NCI-H1092 treated with DMSO at 0.1 percent for 48 hours (cell line): ENCODE measurements at places on chromosomes 7 and 10.

GRCh38 chr7:73717991-73718405 lies 1.5 kb downstream of the STX1A start:
- no peak for DNase-seq

GRCh38 chr10:24723386-24723787 lies 300 bp downstream of the ARHGAP21 start:
- DNase-seq, result no peak

DNA sequence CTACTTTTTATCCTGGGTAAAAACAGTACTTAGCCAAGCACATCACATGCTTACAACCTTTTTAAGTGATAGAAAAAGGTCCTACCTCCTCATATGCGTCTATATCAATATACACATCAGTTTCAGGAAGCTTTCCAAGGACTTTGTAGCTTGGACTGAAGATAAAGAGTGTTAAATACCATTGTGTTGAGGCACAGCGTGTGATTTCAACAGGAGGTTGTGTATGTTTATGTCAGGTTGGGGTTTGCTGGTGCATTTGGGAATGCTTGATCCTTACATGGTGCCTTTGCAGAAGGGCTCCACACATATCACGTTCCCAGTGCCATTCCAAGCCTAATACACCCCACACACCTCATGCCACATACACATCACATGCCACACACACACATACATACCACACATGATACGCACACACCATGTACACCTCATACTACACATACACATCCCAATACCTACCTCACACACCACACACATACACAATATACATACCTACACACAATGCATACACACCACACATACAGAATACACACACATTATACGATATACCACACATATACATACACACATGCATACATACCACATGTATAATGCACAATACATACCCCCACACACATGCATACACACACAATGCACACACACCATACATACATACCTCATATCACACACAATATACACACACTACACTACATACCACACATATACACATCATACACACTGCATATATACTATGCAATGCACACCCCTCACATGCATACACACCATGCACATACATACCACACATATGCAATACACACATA lies 33.1 kb downstream of the PSMC2 start:
- no peak for DNase-seq

DNA sequence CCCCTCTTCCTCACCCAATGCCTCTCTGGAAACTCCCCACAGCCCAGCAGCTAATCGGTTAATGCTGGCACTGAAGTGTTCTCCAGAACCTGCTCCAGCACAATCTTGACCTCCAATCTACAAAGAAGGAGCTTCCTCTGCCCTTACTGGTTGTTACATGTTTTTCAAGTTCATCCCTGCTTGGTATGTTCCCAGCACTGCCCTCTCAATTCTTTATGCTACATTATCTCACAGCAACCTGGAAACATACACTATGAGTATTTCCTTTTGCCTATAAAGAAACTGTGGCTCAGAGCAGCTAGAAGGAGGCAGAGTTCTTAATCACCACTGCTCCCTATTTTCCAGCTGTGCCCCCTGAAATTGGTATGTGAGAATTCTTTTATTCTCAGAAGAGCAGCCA lies 84.1 kb upstream of the KMT2E start:
- DNase-seq, result no peak

DNA sequence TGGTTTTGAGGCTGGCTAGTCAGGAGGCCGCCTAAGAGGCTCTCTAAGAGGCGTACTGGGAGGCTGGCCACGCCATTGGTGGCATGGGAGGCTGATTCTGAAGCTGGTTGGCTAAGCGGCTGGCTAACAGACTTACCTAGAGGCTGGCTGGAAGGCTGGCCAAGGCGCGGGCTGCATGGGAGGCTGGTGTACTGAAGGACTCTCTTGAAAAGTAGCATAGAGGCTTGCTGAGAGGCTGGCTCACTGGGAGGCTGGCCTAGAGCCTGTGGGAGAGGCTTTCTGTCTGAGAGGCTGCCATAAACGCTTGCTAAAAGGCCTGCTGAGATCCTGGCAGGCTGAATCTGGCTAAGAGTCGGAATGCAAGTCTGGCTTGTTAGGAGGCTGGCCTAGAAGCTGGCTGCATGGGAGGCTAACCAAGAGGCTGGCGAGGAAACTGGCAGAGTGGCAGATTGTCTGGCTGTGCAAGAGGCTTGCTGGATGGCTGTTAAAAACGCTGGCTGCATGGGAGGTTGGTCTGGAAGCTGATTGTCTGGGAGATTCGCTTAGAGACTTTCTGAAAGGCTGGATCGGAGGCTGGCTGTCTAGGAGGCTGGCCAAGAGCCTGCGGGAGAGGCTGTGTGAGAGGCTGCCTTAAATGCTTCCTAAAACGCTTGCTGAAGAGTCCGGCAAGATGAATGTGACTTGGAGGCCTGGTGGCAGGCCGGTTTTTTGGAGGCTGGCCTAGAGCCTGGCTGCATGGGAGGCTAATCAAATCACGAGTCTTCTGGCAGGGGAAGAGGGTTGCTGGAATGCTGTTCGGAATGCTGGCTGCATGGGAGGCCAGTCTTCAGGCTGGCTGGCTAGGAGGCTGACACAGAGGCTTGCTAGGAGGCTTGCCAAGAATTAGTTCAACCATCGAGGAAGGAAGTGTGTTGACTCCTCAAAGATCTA lies 134.2 kb downstream of the OR13A1 start:
- DNase-seq, result no peak

DNA sequence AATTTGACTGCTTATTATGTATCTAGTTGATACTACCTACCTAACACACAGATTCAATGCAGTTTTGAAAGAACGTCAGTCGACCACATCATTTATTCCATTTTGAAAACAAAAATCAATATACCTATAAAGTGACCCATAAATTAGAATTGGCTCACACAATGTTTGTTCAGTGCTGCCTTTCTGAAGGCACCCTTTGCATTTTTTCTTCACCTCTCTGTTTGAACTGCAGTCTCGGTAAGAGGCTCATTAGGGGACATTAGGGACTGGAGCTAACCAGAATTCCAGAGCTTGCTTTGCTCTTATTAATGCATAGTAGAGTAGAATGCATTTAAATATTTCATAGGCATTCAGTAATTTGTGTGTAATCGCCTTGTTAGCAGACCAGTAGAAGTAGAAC lies 234.1 kb downstream of the FOXP2 start:
- peak; percentile 77 for DNase-seq

- DNase-seq, result no peak
These were observed 162.4 kb downstream of the SEMA3E start for GRCh38 chr7:83486536-83486935.

- DNase-seq, result peak; percentile 52
These were observed 601.3 kb downstream of the GALNT17 start for GRCh38 chr7:71733107-71733870.

DNA sequence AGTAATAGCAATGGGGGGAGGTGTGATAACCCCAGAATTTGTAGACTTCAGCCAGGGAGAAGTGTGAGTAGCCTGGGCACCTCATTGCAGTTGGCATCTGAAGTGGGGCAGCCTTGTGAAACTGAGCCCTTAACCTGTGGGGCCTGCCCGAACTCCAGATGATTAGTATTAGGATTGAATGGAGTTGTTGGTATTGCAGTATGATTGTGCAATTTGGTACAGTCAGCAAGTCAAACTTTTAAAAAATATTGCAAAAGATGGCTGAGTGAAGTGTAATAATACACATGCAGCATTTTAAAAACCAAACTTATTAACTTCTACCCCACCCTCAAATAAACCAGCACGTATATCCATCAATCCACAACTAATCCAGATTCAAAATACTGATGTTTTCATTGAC lies 9.3 kb downstream of the RBM33 start:
- no peak for DNase-seq

DNA sequence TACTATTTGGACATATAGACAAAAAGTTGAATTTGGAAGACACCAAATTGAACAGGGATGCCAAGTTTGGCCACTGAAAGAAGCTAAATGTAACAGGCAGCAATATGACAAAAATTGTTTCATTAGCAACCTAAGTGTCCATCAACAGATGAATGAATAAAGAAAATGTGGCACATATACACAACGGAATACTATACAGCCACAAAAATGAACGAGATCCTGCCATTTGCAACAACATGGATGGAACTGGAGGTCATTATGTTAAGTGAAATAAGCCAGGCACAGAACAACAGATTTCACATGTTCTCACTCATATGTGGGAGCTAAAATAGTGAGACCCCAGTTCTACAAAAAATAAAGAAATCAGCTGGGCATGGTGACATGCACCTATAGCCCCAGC lies 43.8 kb downstream of the NEBL start:
- no peak for DNase-seq

GRCh38 chr7:116249969-116250553 lies 39.7 kb downstream of the TES start:
- no peak for DNase-seq

- no peak for DNase-seq
These were observed 33.7 kb downstream of the MASTL start for GRCh38 chr10:27188897-27189296.

DNA sequence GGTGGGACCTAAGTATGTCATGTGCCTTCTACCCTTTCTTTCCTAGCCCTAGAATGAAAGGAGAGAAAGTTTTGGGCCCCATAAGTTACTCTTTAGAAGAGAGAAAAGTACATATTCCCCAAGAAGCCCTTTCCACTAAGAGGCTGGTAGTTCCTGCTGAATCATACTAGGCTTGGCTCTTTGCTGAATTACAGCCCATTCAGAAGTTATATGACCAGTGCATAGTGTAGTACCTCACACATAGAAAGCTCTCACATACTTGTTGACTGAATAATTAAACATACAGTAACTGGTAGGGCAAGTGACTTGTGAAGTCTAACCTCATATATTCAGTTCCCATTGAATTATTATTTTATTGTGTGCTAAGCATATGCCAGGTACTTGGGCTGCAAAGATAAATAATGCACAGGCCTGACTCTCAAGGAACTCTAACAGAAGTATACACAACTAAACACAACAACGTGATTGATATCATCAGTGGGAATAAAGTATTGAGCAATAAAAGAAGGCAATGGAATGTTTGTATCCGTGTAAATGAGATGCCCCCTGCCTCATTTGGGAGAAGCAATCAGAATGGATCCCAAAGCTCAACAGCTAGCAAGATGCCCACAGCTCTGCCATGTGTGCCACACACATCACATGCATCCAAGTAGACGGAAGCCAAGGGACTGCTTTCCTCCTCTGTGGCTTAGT lies 38.9 kb upstream of the UBN2 start:
- DNase-seq, result no peak

DNA sequence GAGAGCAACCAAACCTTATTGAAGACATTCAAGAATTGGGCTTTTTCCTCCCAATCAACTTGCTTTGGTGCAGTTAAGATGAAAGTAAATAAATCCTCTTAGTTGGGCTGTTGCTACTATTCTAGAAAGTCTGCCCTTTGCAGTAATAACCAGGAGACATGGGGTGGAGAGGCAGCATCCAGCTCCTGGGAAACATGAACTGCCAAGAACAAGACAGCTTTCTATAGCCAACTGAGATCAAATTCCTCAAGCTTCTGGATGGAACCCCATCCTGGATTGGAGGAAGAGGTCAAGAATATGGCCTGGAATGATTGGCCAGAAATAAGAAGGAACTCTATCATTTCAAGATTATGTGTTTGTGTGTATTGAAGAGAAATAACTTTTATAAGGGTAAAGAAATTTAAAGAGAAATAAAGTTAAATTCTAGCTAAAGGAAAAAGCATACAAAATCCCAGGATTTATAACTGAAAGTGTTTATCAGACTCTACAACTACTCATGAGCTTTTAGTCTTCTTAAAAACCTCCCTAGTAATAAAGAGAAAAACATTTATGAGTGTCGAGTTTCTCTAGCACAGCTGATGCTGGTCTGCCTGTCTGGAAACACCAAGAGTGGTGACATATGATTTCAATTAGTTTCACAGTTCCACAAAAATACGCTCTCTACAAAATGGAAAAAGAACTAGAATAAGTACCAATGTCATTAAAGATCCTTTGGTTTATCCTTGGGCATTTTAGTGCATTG lies 70.1 kb upstream of the COL1A2 start:
- DNase-seq, result no peak

- no peak for DNase-seq
These were observed 31.3 kb upstream of the IL15RA start for GRCh38 chr10:6008497-6009142.

- DNase-seq, result no peak
These were observed 184.7 kb downstream of the FRMD4A start for GRCh38 chr10:14146025-14146424.

- no peak for DNase-seq
These were observed 189.4 kb downstream of the FRMD4A start for GRCh38 chr10:14141283-14141682.

GRCh38 chr7:16989811-16990413 lies 108.1 kb upstream of the AGR3 start:
- peak; percentile 83 for DNase-seq

DNA sequence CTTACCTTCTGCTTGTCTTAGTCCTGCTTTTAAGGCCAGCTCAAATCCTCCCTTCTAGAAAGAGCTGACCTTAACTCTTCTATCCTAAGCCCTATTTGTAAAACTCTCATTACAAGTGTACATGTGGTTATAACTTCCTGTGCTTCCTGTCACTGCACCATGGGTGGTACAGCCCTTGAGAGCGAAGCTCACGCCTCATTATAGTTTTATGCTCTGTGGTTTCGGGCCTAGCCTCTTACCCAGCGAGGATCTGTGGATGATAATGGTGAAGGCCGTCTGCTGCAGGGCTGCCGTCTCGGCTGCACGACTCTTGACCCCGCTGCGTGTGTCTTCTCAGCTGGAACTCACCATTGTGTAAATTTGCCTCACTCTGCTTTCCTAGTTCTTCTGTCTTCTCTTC lies 74.6 kb downstream of the CUL1 start:
- no peak for DNase-seq

GRCh38 chr7:132100981-132101380 lies 475.3 kb downstream of the PLXNA4 start:
- DNase-seq, result no peak

DNA sequence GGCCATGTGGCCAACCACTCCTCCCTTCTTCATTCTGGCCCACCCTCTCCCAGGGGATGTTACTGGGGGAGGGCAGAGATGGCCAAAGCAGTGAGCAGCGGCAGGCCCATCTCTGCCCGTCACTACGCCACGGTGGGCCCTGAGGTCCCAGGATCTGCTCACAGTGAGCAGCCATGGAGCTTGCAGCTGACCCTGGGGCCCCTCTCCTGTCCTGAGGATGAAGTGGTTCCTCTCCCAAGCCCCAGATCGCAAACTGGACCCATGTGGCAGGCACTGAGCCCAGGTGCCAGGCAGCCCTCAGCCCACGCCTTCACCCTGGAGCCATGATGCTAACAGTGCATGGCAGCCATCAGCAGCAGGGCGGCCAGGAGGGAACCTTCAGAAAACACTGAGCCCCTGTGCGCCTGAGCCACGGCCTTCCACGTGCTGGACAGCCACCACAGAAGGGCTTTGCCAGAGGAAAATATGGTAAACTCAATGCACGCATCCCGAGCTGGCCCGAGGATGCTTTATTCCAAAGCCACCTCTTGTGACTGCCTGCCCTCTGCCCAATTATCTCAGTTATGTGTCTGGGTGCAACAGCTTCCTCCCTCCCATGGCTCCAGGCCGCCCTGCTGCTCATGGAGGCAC lies 485.7 kb downstream of the PTPRN2 start:
- no peak for DNase-seq

GRCh38 chr7:85167636-85168035 lies 19.2 kb downstream of the SEMA3D start:
- DNase-seq, result no peak

GRCh38 chr10:20606985-20607384 lies 290.1 kb downstream of the NEBL start:
- no peak for DNase-seq
